ENCODE measurements at places on chromosomes 6 and 20. TPM values are rescaled to one million over a fixed set of nuclear protein-coding genes. Genes with fewer than 3 reads are reported as not detected.

RPS6KA2 gene
- total RNA-seq = 10.1 TPM

DNA sequence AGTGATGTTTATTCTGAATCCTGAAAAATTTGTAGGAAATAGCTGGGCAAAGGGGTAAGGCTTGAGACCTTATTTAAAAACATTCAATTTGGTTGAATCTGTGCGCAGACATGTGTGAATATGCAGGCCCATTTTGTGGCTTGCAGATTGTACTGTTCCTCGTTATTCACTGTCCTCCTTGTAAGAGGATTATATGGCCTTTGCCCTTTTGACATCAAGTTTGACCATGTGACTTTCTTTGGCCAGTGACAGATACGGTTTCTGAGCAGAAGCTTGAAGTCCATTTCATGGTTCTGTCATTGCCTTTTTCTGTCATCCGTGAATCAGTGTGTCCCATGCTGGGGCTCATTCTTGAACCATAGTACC, 13.4 kb downstream of the AFDN start:
- no peak for DNase-seq

GRCh38 chr20:31838646-31839292, 6.6 kb downstream of the FOXS1 start:
- no peak for DNase-seq

DNA sequence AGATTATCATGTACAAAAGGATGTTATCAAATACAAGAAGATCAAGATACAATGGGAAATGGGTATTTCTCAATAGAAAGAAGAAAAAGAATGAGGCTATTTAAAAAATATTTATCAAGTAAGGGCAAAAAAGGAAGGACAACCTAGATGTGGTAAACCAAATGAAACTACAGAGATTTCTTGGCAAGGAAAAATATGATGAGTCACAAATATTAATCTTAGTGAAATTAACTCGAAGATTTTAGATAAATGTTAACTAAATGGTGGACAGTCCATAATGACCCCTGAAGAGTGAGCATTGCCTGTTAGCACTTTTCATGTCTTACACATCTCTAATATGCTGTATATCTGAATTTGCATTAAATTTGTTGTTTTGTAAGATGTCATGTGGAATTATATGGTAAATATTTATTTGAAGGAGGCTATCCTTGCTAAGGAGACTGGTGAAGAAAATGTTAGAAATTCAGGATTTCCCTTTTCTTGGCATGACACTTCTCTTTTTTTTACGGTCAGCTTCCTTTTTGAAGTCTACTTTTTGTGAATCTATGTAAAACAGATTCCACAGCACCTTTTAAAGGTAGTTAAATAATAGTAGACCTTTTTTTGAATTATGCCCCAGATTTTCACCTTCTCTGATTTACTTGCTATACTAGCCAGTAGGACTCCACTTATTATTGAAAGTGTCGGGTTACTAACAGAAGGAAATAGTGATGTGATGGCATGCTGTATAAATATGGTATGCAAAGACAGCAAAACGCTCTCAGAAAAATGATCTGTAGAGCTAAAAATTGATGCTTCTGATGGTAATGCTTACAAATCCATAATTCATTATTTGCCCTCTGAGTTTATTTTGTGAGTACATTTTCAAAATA, 120.5 kb downstream of the HIVEP1 start:
- DNase-seq = no peak

DNA sequence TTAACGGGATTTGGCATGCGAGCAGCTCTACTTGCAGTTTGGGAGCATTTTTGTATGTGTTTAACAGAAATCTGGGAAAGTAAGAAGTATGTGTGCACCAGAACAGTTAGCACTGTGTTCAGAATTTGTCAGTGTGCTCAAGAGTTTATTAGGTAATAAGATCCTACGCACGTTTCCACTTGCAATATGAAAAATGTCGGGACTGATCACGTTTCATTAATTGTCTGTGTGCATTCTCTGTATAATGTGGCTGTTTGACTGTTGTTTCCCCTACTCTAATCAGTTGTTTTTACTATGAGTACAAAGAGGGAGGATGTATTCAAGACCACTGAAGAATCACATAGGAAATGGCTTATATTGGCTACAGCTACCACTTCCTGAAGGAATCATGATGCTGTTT, 349.7 kb upstream of the POU3F2 start:
- no peak for DNase-seq

CLDN20 gene
- 2.2 TPM for total RNA-seq

PTCRA gene
- 2.6 TPM for total RNA-seq

ZFAND3 gene
- total RNA-seq = 42.9 TPM

GRCh38 chr6:156791320-156791850, 14.2 kb downstream of the ARID1B start:
- peak; percentile 71 for DNase-seq

DDX43 gene
- total RNA-seq = 2.6 TPM

PMEPA1 gene
- 14.7 TPM for total RNA-seq

DNA sequence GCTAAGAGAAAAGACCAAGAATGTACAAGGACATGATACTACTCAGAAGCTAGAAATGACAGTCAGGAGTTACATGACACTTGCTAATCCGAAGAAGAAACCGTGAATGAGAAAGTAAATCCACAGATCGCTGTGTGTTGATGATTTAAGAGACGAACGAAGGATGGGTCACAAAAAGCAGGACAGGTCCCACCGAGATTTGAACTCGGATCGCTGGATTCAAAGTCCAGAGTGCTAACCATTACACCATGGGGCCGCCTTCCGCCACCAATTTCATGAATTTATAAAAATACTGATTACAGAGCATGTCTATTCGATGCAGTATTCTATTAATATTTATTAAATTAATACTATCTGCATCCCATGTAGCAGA, 54.0 kb upstream of the BTN3A2 start:
- no peak for DNase-seq

- DNase-seq = no peak
Measured at GRCh38 chr20:42150230-42150629, 532.1 kb upstream of the CHD6 start.

- DNase-seq = no peak
Measured at GRCh38 chr6:132491303-132491702, 21.6 kb downstream of the STX7 start.

DNA sequence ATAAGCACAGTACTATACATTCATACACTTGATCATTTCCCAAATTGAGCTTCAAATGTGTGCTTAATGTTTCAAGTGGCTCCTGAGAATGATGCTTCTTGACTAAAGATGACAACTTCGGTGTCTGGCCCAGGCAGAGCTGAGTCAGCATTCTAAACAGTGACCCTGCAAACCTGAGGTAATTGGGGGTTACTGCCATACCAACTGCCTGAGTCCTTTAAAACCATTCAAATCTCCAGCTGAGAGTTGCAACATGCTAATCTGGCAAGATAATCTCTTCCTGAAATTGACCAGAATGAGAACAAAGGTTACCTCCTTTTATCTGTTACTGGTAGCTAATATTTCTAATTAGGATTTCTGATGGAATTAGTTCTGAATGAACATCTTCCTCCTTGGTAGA, 8.2 kb downstream of the BACH2 start:
- DNase-seq = peak; percentile 50

- DNase-seq = no peak
Measured at GRCh38 chr20:38840053-38840893, 34.8 kb downstream of the PPP1R16B start.

DNA sequence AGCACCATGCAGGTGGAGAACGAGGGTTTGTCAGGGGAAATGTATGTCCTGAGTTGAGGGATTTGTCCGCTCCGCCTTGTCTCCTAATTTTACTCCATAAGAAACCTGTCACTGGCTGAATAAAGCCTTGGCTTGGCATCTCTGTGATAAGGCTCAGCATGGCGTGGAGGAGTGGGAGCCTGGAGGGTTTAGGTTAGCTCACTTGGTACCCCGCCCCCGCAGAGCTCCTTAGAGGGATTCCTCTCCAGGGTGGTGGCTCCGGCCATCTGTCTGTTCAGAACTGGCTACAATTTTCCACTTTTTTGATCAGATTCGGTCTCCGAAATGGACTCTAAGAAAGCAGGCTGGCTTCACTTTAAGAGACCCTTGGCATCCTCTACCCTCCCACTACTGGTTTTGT, 192.2 kb upstream of the SYNDIG1 start:
- no peak for DNase-seq

DNA sequence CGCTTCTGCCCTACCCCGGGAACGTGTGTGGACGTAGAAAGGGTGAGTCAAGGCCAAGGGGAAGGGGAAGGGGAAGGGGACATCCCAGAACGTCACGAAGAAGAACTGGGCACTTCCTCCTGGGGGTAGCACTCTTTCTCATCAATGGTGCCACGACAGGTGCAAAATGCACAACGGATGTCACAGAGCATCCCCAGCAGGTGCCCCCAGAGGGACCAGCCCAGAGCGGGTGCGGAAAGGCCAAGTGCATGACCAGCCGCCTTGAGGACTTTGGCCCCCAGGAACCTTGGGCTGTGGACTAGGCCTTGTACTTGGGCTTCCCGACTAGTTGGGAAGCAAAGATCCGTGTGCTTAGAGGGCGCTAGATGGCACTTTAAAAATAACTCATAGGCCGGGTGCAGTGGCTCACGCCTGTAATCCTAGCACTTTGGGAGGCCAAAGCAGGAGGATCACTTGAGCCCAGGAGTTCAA, 12.1 kb upstream of the SRC start:
- DNase-seq = no peak

- peak; percentile 89 for DNase-seq
Measured at GRCh38 chr6:147947521-147947920, 395.1 kb upstream of the SASH1 start.

HCK gene
- 6.0 TPM for total RNA-seq

FAM217A gene
- total RNA-seq = 0.48 TPM

DNA sequence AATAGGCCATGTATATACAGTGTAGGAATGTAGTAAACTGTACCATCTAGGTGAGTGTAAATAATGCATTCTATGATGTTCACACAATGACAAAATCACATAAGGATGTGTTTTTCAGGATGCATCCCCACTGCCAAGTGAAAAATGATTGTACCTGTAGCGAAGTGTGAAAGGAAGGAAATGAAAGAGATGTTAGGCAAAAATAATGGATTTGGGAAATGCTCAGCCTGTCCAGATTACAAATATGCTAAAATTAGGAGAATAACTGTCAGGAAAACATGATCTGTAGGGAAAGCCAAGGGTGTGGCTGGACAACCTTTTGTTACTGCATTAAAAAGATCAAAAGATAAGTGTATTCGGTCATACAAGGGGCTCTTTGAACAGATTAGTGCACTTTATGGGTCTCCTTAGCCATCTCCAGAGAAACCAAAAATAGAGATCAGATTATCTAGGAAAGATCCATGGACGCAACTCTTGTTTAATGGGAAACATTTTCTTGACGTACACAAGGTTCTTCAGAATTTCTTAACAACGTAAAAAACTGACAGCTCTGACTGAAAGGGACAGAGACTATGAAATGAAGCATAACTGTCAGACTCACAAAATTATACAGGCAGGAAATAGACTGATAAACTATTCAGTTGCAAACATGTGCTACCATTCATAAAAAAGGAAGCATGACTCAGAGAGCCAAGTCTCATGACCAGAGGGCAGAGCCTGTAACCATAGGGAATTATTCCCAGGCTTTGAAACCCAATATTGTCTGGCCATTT, 253.6 kb upstream of the RAB32 start:
- peak; percentile 18 for DNase-seq

- no peak for DNase-seq
Measured at GRCh38 chr6:113495521-113495920, 361.6 kb upstream of the MARCKS start.

DNA sequence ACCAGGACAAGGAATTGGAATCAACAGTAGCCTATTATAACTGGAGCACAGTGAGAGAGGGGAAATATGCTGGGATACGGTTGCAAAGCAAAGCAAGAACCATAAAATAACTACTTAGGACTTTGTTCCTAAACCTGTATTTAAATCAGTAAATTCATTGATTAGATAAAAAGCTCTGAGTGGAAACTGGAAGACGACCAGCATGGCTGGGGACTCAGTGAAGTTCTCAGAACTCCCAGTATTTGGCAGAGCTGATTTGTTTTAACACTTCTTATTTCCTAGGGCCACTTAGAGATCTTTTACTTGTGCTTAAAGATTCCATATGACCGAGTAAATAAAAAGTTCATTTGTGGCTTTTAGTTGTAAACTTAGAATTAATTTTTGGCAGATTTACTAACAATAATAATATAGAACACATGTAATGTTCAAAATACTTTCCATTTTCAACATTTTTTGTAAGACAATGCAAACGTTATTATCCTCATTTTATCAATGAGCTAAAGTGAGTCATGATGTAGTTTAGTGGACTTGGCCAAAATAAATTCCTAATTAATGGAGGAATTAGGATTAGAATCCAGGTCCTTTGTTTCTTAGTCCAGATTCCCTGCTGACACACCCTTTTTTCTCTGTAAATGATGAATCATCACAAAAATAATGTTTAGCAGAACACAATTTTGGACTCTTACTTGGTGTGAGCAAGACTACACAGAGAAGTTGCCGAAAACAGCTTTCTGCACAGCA, 392.9 kb downstream of the GJA1 start:
- DNase-seq = no peak

HSPA1L gene
- total RNA-seq = 1.4 TPM

RNF182 gene
- total RNA-seq = 3.6 TPM

DNA sequence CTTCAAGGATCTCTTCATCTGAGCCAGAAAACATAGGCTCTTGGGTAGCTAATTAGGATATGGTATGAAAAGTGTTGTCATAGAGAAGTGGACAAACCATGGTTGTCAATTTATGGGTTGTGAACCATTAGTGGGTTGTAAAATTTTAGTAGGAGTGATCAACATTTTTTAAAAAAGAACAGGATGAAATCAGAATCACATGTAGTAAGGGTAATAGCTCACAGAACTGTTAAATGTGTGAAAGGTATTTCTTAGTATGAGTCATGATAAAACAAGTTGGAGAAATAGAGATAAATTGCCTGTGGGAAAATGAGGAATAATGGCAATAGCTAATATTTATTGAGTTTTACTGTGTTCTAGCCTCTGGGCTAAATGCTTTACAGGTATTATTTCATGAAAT, 113.4 kb downstream of the MAP3K4 start:
- no peak for DNase-seq

LY6G6F gene
- not detected for total RNA-seq

DNA sequence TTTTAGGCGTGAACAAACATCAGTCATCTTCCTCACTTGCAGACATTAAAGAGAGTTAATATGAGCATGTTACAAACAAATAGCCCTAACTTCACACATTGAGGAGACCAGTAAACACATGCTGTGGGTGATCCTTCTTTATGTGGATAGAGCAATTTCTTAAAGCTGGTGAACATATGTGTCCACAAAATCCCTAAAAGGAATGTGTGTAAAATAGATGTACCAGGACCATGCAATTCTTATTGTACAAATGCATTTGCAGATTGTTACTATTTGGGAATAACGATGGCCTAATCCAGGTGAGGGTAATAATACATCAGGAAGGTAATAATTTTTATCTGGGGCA, 228.9 kb downstream of the ALDH8A1 start:
- DNase-seq = no peak

GRCh38 chr20:16476032-16476431, 97.2 kb downstream of the KIF16B start:
- DNase-seq = peak; percentile 73

Measured in umbilical cord (tissue), 2 donors.